ENCODE measurements at places on chromosomes 3 and 15.

DNA sequence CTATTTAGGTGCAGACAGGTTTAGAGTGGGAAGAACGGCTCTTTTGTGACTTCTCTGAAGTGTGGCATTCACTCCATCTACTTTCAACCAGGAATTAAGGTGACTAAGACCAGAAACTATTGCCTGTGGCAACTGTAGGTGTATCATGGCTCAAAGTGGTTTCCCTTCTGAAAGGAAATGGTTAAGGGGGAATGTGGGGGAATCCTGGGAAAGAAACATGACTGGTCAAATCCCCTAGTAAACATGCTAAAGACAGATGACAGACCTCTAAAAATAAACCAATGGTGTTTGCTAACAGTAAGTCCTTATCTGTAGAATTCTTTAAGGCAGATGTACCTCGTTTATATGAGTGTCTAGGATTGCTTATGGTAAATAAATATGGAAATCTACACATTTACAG lies 56.9 kb downstream of the MEGF11 start:
- no peak for DNase-seq

- no peak for DNase-seq
Measured at GRCh38 chr3:48957006-48957705, 32.9 kb upstream of the P4HTM start.

DNA sequence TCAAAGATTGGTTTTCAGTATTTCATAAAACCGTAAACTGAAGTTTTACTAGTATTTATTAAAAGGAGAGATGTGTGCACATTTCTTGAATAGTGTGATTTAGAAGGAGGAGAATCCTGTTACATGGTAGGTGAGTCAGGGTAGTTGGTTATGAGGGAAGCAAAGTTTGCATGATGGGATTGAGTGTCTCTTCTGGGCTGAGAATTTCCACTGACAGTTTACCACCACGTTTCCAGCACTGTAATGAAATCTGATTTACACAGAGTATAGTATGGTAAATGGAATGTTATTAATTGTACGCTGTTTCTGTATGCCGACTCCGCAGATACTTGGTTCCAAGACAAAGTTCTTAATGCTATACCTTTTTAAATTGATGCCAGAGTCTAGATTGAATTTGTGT lies 1.6 kb downstream of the NECTIN3 start:
- no peak for DNase-seq

- no peak for DNase-seq
Measured at GRCh38 chr15:73051391-73051806, 864 bp upstream of the NEO1 start.

DNA sequence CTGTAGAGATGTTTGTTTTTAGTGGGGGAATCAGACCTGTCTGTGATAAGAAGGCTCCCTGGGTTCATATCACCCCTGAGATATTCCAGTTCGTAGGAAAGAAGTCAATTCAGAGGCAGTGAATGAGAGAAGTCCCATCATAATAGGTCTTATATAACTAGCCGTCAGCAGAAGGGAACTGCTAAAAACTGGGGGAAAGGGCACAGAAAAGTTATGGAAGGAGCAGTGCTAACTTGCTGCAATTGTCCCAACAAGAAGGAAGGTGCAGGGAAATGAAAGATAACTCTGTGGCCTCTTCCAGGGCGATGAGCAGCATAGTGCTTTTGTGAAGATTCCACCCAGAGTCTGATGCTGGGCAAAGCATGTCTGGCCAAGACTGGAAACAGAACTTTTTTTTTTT lies 9.0 kb upstream of the CA12 start:
- DNase-seq: no peak

DNA sequence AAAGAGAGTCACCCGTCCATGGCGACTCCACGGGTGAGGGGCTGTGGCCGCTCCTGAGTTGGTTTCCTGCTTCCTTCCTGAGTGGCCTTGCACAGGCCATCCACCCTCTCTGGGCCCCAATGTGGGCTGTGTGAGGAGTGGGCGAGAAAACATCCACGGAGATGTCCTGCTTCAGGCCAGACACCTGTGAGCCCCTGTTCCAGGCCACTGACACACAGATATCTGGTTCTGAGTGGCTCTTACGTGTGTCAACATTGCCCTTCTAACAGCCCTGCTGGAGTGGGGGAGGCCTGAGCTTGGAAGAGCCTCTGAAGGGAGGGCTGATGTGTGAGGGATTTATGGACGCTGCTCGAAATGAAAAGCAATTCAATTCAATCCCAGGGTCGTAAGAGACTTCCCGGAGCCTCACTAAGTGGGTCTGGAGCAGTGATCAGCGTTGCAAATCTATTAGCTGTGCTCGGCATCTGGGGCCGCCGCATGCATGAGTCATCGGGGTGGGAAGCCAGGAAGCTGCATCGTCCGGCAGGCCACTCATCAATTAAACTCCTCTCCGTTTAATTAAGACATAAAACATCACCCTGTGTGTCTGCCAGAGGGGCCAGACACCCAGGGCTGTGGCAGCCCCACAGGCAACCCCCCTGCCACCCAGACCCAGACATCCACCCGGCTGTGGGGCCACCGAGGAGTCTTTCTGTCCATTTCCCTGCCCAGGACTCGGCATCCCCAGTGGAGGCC lies 20.0 kb upstream of the PRR23E start:
- DNase-seq: no peak

DNA sequence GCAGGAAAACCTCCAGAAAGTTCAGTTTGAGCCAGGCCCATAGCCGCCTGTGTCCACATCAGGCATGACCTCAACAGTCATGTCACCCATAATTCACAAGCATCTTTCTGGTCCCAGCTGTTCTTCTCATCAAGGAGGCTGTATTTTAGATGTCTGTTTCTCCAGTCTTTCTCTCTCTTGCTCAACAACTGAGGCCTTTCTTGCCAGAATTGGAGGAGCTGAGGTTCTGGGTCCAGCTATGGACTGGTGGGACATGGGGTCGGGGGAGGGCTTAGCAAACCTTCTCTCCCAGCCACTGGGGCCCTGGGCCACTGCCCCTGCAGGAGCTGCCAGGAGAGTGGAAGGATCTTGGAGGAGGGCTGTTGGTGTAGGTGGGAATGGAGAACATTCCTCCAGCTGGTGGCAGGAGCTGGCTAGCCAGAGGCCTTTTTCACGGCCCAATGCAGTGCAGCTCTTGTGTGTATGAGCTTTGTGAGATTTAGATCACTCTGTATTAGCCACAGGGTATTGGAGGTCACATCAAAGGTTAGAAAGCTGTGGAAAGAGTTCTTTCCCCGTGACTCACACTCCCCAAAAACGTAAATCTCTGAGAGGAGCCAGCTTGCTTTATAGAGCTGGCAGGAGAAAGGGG lies 23.5 kb downstream of the MAGEF1 start:
- no peak for DNase-seq

DNA sequence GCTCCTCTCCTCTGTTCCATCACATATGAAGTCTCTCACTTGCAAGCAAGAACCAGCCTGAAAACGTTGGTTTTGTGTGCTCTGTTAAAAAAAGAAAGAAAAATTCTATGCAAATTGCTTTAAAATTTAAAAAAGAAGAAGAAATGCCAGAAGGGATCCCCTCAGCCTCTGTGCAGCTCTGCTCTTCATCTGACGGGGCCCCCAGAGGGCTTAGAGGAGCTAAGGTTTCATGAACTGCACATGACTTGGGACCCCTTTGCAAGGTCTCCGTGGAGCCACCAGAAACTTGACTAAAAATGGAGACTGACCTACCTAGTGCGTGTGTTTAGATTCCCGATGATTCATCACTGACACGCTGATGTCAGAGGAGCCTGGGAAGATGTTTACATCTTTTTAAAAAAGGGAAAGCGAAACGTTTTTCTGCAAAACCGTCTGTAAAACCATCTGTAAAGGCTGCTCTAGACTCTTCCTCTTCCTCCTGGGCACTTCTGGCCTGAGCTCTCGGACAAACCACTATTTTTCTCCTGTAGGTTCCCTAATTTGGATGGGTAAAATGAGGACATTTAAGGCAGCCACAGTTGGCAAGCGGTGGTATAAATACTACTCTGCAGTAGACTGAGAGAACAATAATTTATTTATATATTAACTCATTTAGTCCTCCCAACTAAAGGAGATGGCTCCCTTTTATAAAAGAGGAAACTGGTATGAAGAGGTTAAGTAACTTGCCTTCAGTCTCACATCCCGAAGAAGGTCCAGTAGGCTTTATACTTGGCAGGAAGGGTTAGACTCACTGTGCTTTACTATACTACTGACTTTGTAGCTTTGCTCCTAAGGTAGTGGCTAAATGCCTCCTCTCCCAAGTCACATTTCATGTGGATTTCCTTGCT lies 67.2 kb upstream of the POLG start:
- no peak for DNase-seq

- no peak for DNase-seq
Measured at GRCh38 chr15:25250011-25250596, 188.7 kb downstream of the UBE3A start.

Data from activated T-cell treated with anti-CD3 and anti-CD28 coated beads for 4 hours (primary cell).